ENCODE measurements at places on chromosomes 6 and 20. TPM values are rescaled to one million over a fixed set of nuclear protein-coding genes. Genes with fewer than 3 reads are reported as not detected.

GRCh38 chr20:57208198-57208597, 58.2 kb downstream of the BMP7 start:
- DNase-seq, result no peak

DNA sequence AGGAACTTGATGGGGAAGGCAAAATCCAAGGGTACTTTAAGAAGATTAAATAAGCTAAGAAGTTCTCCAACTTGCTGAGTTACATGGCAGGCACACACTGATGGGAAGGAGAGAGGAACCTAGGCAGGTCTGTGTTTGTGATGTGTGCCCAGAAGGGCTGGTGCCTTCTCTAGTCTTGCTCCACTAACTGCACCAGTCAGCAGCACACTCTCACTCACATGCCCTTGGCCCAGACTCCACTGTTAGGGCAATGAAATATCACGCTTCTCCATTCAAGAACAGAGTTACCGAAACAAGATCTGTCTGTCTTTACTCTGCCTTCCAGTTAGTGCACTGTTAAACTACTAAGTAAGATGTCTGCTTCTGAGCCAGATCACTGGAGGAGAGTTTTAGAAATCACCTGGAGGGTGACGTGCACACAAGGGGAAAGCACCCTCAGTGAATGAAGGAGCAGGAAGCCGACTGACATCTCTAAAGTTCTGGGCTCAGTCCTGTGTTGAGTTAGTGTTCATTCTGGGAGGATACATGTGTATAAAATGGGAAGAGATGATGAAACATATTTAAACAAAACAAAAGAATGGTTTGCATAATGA, 251.1 kb downstream of the FOXC1 start:
- no peak for DNase-seq

GRCh38 chr6:71250099-71250602, 38.5 kb upstream of the OGFRL1 start:
- DNase-seq, result no peak

Gene OPRM1
- 15.9 TPM for total RNA-seq

Gene TGM3
- total RNA-seq, result 0.27 TPM

DNA sequence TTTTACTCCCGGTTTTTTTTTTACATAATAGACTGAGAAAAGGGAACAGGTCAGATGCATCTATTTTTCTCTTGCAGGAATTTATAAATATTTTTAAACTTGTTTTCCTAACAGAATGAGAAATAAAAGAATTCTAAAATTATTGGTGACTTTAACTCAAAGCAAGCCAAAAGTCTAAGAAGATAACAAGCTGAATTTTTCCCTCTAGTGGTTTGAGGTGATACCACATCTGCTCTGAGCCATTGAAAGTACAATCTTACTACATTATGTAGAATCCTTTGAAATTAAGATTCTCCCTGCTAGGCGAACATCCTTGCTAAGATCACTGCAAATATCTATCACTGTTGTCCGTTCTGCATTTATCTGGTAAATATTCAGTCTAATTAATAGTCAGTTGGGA, 10.7 kb upstream of the STMND1 start:
- DNase-seq, result no peak

DNA sequence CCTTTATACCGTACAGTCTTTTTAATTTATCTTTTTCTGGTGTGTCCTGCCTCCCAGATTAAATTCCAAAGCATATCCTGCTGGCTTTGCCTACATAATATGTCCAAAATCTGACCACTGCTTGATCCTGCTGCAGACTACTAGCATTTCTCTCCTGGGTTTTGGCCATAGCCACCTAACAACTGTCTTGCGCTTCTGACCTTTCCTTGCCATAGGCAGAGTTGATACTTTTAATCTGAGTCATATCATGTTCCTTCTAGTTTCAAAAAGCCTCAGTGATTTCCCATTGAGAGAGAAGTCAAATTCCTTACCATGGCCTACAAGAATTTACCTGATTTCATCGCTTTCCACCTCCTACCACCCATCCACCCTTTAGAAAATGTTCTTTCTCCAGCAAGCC, 104.8 kb downstream of the BCKDHB start:
- DNase-seq, result no peak

- DNase-seq, result no peak
Measured at GRCh38 chr6:169912266-169913095, 161.1 kb downstream of the ERMARD start.

Gene ITPR3
- 5.2 TPM for total RNA-seq

- DNase-seq, result no peak
Measured at GRCh38 chr20:50587291-50587961, 77.2 kb downstream of the PTPN1 start.

DNA sequence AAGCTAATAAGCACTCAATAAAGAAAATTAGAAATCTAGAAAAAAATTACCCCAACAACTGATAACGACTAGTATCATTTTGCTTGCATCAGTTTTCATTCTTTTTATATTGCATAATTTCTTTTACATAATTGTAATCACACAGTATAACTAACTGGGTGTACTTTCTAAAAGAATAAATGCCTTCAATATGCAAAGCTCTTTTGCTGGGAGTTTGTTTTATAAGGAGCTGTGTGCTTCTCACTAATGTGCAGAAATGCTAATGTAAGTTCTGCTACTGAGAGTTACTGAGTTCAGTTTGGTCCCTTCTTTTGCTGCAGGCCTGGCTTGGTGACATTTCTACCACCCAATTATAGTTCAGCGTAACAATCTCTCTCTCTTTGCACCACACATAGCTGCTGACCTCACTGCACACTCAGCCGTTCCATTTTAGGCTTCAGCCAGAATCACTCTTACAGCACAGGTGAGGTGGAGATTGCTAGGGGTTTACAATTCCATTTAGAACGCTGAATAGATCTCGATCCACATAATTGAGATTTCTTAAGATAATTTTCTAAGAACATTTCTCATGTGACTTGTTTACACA, 20.9 kb upstream of the KLHL31 start:
- no peak for DNase-seq

Gene TFAP2A
- 17.1 TPM for total RNA-seq

GRCh38 chr20:44592366-44592765, 10.0 kb downstream of the PKIG start:
- DNase-seq, result no peak

- no peak for DNase-seq
Measured at GRCh38 chr6:21791581-21791980, 198.0 kb downstream of the SOX4 start.

DNA sequence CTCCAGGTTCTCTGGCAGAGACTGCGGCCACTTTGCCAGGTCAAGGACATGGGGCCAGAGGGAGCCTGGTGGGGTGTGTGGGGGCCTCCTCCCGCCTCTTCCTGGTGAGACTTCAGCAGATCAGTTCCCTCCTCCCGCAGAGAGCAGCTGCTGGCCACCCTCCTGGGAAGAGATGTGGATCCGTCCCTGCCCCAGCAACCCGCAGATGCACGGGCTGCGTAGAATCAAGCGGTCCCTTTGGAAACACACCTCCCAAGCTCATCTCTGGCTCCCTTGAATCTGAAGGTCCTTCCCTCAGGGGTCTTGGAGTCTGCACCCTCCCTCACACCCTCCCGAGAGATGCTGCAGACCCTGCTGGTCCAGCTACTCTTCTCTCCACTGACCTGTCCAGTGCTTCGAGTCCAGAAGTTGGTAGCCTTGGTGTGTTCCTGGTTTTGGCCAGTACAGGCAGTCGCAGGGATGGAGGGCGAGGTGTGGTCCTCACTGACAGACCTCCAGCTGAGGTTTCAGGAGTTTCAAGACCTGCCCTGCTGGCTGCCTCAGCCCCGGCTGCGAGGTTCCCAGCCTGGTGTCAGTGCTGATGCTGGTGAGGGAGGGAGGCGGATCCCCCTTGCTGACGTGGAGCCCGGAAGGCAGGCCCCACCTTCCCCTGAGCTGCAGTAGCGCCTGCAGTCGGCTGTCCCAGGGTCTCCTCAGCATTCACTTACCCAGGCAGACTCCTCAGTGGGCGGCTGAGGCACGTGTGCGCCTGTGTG, at the start of gene NPBWR2:
NPBWR2 (minus strand) TSS at position 585 of the 755 bp plus-strand sequence. CDS start 734 bp downstream, outside the sequence.
- DNase-seq, result no peak

Gene KIF25
- 0.64 TPM for total RNA-seq

GRCh38 chr6:139262519-139263300, 29.1 kb downstream of the TXLNB start:
- DNase-seq, result no peak

Gene PBOV1
- not detected for total RNA-seq

Gene MATN4
- not detected for total RNA-seq

GRCh38 chr6:141475259-141475658, 657.5 kb upstream of the GJE1 start:
- no peak for DNase-seq

GRCh38 chr6:134235937-134236751, 81.8 kb downstream of the SGK1 start:
- DNase-seq, result no peak

DNA sequence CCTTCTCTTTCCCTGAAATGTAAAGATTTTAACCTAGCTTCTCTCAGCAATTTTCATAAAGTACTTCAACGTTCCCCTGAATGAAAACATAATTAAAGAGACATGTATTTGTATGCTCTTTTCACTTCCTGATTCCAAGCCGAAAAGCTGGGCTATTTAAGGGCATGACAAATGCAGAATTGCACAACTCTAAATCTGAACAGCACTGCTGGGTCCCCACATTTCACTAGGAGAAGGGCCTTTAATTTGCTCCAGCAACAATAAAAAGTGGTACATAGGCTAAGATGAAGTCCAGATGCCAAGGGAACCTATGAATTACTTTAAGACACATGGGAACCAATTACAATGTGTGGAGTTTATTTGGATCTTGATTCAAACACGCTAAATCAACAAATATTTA, 42.0 kb downstream of the IRAK1BP1 start:
- no peak for DNase-seq

Gene POU5F1
- not detected for total RNA-seq

Gene TSHZ2
- total RNA-seq, result 7.1 TPM

GRCh38 chr6:122452509-122452908, 19.1 kb downstream of the SERINC1 start:
- DNase-seq, result no peak

Gene TENT5A
- total RNA-seq, result 8.1 TPM

Gene MAK
- 0.82 TPM for total RNA-seq

Gene RBBP8NL
- not detected for total RNA-seq

- no peak for DNase-seq
Measured at GRCh38 chr6:64955435-64955848, 751.6 kb downstream of the EYS start.

DNA sequence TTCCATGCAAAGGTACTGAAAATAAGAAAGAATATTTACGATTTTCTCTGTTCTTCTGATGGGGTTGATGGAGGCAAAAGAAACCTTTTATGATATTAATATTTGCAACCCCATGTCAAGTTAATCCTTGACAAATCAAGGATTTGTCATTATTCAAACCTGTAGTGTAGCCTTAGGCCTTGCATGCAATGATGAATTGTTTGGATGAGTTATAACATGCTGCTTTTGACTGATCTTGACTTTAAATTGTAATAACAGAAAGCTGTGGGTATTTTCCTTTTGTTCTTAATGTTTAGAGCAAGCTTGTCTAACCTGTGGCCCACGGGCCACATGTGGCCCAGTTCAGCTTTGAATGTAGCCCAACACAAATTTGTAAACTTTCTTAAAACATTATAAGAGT, 13.0 kb upstream of the BAG2 start:
- no peak for DNase-seq

Gene RIPOR2
- total RNA-seq, result 34.9 TPM

GRCh38 chr6:42616716-42617115, 52.9 kb downstream of the UBR2 start:
- no peak for DNase-seq

Gene BTNL2
- total RNA-seq, result 0.18 TPM

GRCh38 chr6:63928613-63929012, 293.0 kb downstream of the PHF3 start:
- no peak for DNase-seq

GRCh38 chr6:34810017-34810882, 18.4 kb downstream of the BLTP3A start:
- no peak for DNase-seq
